Activated naive CD4-positive, alpha-beta T cell treated with Interleukin-2 at 50 U/mL for 16 hours (primary cell): ENCODE measurements at places on chromosomes 1 and 21.

- no peak for DNase-seq
Observed at GRCh38 chr1:167429612-167430011, 88.7 kb downstream of the CD247 start.

DNA sequence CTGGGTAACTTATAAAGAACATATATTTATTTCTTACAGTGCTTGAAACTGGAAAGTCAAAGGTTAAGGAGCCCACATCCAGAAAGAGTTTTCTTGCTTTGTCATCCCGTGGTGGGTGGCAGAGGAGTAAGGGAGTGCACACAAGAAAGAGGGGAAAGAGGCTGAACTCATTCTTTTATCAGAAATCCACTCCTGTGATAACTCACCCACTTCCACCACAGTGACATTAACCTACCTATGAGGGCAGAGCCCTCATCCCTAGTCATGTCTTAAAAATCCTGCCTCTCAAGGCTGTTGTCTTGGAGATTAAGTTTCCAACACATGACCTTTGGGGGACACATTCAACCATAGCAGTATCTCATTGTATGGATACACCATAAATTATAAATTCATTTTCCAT lies 32.5 kb upstream of the RGS4 start:
- no peak for DNase-seq

DNA sequence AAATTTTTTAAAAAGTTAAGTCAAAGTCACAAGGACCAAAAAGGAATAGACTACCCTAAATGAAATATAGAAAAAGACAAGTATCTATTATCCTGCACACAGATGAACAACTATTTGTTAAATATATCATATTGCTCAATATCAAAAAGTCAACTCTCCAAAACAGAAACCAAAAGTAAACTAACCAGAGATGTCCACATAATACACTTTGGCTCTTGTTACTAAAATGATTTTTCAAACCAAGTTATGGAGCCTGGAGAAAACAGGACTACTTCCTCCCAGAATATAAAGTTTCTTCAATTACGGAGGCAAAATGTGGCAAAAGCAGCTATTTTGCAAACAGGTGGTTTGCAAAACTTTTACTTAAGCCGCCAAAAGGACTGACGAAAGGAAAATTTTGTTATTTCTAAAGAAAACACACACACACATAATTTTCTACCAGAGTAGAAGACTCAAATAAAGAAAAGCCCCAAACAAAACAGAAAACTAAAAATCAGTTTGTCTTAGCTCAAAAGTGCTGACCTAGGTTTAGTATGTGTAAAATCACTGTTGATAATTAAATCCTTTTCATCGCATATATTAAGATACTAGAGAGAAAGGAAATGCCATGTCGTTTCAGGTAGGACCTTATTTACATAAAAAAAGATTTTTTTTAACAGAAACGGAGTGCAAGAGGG lies 1.1 kb downstream of the DPYD start:
- no peak for DNase-seq

DNA sequence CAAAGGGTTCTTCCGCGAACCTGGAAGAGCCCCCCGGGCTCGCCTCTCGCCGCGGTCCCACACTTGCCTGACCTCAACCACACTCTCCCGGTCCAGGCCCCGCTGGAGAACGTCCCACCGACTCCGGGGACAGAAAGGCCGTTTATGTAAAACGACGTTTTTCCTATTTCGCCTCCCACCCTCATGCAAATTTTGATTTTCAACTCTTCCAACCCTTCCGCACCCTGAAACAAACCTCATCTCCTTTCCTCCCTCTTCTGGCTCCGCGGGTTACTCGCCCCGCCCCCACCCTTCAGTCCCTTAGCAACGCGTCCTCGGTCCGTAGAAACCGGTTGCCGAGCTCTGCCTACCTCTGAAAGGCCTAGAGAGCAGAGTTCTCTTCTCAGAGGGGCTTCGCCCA lies at the start of gene C1orf141:
C1orf141 (minus strand) TSS at position 276 of the 400 bp plus-strand sequence. CDS start 7,730 bp downstream, outside the sequence.
- DNase-seq: no peak

DNA sequence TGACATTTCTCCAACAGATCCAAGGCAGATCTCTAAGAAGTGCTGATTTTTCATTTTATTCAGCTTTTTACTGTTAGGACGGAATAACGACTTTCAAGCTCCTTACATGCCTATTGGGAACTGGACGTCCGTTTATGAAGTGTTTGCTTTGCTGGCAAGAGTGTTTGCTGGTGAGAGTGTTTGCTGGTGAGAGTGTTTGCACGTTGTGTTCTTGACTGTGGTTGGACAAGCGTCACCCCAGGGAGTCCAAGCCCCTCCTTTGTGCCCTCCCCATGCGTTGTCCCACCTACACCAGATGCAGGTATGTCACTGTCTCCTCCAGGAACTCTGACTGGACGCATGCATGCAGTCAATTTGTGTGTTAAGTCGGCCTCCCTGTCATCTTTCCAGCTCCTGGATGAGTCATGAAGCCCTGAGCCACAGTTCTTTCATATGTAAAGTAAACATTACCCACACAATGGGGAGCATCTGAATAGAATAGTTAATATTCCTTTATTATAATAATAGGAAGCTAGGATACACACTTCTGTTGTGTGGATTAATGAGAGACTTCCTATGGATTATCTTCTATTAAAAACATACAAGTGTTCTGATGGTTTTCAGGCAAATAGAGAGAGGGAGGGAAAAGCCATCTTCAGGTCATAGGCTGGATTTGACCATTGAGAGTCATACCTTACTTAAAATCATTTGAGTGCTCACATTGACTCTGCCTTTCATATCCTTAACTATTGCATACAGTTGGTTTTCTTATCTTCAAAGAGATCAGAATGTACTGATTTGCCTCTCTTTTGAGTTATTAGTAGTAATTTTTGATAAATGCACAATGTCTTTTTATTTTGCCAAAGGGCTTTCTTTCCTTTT lies 119.2 kb downstream of the GALNT2 start:
- DNase-seq: peak; percentile 10

- DNase-seq: no peak
Observed at GRCh38 chr1:22286491-22286890, 143.6 kb upstream of the WNT4 start.

- DNase-seq: no peak
Observed at GRCh38 chr1:46102769-46103476, 29.5 kb downstream of the PIK3R3 start.

- no peak for DNase-seq
Observed at GRCh38 chr21:30234643-30235042, 18.7 kb upstream of the CLDN8 start.

DNA sequence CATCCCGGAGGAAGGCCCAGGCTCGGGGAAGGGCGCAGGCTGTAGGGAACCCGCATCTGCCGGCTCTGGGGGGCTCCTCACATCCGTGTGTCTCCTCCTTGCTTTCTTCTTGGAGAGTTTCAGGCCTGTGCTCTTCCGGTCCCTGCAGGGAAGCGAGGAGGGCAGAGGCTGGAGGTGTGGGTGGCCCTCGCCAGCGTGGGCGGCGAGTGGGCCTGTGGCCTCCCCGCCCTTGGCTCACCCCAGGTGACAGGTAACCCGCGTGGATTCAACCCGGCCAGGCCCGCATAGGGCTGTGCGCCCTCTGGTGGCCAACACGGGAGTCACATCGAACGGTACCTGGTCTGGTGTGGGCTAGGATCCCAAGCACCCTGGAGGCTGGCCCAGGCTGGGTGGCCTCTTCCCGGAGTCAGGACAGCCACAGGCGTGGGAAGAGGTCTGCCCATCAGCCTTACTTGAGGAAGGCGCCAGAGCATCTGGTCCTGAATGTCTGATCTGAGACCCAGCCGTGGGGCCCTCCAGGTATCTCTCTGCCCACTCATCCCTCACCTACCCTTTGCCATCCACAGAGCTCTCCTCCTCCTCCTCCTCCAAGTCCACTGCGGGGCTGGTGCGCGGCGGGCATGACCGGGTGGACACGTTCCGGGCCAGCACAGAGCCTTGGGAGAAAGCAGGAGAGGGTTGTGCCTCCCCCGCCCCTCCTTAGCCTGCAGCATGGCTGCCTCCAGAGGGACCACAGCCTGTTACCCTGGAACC lies 9.6 kb upstream of the TNFRSF25 start:
- peak; percentile 83 for DNase-seq

GRCh38 chr21:27154451-27155129 lies 187.7 kb upstream of the ADAMTS5 start:
- no peak for DNase-seq

DNA sequence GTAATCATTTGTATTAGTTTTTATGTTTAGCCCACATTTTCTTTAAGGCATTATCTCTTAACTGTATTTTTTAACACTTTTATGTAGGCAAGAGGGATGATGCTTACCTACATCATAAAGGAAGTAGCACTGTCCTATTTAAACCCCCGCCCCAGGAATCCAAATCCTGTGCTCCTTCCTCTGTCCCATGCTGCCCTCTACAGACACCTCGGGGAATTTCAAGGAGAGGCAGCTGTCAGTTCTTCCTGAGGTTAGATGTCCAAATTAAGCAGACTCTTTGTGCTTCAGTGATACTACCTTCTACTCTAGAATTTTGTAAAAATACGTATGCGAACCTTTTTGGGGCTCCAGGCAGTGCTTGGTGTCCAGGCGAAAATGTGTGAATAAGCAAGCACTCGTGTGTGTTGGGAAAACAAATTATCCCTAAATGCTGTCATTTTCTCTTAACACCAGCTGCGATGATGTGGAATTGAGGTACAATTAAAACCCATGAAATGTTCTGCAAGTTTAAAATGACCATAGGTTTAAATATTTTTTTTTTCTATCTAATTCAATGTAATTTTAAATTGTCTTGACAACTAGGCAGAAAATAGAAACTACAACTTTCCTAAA lies 19.2 kb downstream of the CRCT1 start:
- peak; percentile 19 for DNase-seq

- DNase-seq: no peak
Observed at GRCh38 chr1:231690059-231690458, 63.5 kb downstream of the DISC1 start.
